ENCODE measurements at places on chromosomes 2 and 18.
A peak's percentile ranks its signal among the peaks of the same experiment; 100 is the strongest.

DNA sequence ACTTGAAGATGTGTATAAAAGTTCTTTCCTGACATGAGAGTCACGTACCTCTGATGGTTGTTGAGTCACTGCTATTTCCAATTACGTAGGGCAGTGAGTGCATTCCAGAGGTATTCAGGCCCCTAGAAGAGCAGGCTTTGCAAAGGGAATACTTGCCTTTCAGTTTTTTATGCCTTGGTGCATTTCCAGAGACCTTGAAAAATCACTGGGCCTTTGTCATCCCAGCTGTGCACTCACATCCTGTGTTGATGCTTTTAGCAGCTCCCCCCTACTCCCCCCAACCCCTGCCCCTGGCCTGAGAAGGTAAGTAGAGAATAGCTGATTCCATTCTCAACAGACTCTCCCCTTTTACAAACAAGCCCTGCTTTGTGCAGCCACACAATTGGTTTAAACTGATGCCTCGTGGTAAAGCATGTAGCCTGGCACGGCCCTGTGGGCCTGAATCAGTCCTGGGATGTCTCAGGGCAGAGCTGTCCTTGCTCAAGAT lies 174.2 kb downstream of the PRPF40A start:
- DNase-seq, result no peak

- DNase-seq, result no peak
These were observed 127.9 kb downstream of the ZNF532 start for GRCh38 chr18:58992301-58993231.

GRCh38 chr2:133952420-133952819 lies 301.5 kb upstream of the MGAT5 start:
- DNase-seq, result no peak

DNA sequence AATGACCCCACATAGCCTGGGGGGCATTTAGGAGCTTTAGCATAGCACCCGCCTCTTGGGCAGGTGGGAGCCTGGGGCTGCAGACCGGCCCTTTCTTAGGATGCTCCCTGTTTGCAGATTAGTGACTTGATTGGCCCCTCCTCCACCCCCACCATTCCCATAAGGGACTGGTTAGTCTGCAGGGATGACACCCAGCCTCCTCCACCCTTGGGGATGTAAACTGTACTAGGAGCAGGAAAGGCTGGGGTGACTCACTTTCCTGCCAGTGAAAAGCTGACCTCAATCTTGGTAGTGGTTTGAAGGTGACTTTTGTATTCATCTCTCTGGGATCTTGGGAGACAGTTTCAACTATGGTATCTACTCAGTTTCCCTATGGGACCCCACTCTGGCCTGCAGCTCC lies 24.2 kb downstream of the CTIF start:
- DNase-seq, result no peak

GRCh38 chr18:11574545-11574944 lies 34.9 kb upstream of the SLC35G4 start:
- DNase-seq, result no peak

- DNase-seq, result peak; percentile 50
These were observed 70.4 kb upstream of the CYP1B1 start for GRCh38 chr2:38146275-38146906.

DNA sequence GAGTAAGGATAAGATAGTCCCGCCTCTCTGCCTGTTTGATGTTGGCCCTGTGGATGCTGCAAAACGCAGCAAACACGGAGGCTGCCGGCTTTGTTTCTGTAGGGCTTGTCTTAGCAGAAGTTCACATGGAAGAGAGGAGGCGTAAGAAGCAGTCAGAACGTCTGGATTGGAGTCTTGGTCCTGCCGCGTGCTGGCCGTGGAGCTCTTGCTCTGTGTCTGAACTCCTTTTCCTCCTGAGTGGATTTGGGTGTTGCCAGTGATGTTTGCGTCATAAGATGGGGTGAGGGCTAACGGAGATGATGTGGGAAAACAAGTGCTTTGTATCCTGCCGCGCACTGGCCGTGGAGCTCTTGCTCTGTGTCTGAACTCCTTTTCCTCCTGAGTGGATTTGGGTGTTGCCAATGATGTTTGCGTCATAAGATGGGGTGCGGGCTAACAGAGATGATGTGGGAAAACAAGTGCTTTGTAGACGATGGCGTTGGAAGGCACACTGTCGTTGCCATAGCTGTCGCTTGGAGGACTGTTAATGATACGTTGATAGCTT lies 240.9 kb downstream of the AGAP1 start:
- DNase-seq, result no peak

- no peak for DNase-seq
These were observed 50.1 kb downstream of the TIMM21 start for GRCh38 chr18:74198453-74198852.

DNA sequence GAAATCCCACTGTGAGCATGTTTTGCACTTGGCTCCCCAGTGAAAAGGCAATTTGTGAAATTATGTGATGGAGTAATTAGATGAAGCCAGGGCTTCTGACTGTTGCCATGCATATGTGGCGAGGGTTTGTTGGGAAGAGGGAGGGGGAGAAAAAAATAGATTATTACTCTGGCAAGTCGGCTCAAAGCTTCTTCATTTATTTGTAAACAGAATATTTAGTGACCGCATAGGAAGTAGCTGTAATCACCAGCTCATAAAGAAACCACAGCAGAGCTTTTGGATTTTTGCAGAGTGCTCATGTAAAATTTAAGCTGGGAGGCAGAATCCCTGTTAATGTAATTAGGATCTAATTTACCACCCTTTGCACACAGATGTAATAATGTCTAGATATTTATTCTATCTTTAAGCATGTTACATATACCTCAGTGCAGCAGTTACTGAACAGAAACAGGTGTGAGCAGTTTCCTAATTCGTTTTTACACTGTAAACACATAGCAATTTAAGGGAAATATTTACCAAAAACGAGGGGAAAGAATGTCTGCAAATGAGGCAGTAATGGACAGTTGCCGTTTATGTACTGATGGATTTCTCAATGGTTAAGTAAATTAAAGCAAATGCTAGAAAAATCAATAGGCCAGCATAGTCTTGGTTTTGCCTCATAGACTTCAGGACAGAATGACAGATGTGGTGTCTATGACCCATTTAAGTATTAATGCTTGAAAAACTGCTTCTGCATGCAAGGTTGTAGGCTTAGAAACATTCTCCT lies 87.9 kb downstream of the MEIS1 start:
- no peak for DNase-seq

- DNase-seq, result no peak
These were observed 143.8 kb downstream of the EXOC6B start for GRCh38 chr2:72682061-72682460.

DNA sequence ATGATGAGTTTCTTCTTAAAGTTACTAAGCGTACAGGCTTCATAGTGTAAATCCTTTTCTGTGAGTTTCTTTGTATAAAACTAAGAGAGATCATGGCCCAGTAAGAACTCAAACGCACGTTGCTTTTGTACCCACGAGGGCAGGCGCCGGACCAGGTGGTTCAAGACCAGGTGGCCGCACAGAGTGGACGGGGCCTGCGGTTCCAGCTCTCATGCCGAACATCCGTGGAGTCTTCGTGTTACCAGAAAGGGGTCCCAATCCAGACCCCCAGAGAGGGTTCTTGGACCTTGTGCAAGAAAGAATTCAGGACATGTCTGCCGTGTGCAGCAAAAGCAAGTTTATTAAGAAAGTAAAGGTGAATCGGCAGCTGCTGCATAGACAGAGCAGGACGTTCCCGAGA lies 53.0 kb downstream of the KCNG2 start:
- no peak for DNase-seq

DNA sequence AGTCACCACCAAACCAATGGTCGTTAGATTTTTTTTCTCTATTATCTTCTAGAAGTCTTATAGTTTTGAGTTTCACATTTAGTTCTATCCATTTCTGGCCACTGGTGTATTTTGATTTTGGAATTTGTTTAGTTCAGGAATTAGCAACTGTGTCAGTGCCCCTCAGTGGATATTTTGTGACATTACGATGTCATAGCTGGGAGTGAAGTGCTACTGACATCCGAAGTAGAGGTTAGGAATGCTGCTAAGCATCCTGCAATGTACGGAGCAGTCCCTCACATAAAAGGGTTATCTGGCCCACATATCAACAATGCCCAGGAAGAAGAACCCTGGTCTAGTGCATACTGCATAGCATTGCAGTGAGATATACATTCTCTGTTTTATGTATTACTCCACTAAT lies 157.4 kb upstream of the RGPD4 start:
- DNase-seq, result no peak

DNA sequence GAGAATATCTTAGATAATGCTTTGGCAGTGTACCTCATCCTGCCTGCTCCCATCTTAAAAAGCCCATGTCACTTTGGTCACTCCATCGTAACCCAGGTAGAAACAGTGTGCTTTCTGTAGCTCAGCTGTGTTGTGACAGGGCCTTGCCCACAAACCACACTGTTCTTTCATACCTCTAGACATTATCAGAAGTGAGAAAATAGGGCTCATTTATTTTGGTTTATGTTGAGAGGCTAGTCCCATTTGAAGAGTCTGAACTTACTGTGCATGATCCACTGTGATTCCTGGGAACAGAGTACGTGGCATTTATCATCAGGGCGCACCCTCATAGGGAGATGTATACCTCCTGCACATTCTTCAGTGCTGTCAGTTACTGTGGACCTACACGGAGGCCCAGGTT lies 69.7 kb downstream of the FEZ2 start:
- DNase-seq, result no peak

GRCh38 chr18:55048892-55049291 lies 89.6 kb upstream of the CCDC68 start:
- DNase-seq, result no peak

- DNase-seq, result no peak
These were observed 111.2 kb downstream of the KLF7 start for GRCh38 chr2:207054521-207054920.

- no peak for DNase-seq
These were observed 24.5 kb downstream of the SRBD1 start for GRCh38 chr2:45586600-45586999.

DNA sequence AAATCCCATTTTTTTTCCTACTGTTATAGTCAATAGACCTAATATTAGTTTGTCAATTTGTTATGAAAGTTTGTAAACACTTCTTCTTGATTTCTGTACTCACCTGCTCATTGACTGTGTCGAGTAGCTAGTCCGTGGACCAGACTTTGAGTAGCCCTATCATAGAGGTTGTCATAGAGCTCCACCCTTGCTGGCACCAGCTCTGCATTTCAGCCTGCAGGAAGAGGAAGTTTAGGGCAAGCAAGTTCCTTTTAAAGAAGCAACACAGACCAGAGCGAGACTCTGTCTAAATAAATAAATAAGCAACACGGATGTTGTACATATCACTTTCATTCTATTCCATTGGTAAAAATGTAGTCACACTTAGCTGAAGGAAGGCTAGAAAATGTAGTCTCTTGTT lies 74.0 kb downstream of the MCFD2 start:
- no peak for DNase-seq

- peak; percentile 44 for DNase-seq
These were observed 85.2 kb downstream of the RBMS1 start for GRCh38 chr2:160408173-160408958.

DNA sequence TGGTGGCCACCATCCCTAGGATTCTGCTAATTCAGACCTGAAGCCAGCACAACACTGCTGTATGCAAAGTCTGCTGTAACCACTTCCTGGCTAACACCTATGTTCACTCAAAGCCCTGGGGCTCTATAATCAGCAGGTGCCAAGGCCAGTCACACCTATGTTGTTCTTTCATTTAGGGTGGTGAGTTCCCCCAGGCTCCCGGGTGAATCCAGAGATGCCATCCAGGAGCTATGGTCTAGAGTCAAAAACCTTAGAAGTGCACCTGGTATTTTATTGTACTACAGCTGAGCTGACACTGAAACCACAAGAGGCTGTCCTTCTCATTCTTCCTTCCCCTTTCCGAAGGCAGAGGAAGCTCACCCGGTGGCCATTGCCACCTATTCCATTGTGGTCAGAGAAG lies 46.2 kb upstream of the CCDC141 start:
- DNase-seq, result no peak

GRCh38 chr2:44779793-44780192 lies 161.7 kb upstream of the SIX3 start:
- no peak for DNase-seq

GRCh38 chr18:28494151-28494550 lies 317.2 kb upstream of the CDH2 start:
- no peak for DNase-seq

DNA sequence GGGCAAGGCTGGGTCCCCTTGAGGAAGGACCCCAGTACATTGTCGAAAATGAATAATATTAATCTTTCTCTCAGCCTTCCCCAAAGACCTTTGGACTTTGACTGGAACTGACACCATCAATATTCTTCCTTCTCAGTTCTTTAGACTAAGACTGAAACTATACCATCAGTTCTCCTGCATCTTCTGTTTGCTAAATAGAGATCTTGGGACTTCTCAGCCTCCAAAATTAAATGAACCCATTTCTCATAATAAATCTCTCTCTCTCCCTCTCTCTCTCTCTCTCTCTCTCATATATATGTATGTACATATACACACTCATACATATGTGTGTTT lies 39.7 kb upstream of the VRK2 start:
- DNase-seq, result no peak

DNA sequence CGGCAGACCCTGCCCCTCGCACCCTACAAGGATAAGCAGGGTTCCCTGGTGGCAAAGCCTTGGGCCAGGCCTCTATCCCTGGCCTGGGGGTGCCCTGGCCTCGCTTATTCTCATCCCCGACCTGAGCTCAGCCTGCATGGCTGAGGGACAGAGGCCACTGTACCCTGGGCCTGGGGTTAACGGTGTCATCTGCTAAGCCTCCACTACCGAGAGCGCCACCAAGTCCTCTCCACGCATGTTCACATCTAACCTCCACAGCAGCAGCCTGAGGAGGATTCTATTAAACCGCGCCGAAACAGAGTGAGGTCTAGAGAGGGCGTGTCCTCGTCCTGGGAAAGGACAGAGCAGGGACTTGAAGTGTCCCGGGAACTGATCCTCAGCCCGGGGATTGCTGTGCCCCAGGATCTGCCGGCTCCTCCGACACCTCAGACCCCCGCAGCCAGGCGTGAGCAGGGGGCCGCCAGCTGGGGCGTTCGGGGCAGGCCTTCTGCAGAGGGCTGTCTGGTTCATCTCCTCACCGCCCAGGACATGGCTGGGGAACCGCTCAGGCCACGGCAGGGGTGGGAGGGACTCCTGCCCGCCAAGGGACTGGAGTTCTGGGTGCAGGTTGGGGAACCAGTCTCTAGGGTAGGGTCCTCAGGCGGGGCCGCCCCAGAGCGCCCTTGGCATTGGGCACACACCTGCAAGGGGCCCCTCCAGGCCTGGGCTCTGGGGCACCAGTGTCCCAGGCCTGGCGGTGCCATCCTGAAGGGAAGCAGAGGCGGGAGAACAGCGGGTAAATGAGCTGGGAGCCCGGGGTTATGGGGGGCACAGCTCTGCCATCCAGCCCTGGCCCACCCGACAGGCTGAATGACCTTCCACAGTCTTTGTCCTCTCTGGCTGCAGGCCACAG lies 68.0 kb upstream of the SMAD7 start:
- no peak for DNase-seq
